Spinal cord (tissue), 10 donors: ENCODE measurements at places on chromosomes 5 and 9.

- peaks cover 56% of the 10 kb centered on the region for H3K36me3 ChIP-seq
- peak; percentile 52 for DNase-seq
Observed at GRCh38 chr9:136050701-136051452, 44.2 kb downstream of the NACC2 start.

GRCh38 chr9:10268531-10269485 is 344.0 kb downstream of the PTPRD start:
- H3K4me1 ChIP-seq = no peaks in the 10 kb centered on the region
- no peaks in the 10 kb centered on the region for H3K36me3 ChIP-seq
- no peak overlapping the region for H3K27ac ChIP-seq
- DNase-seq = peak; percentile 66

DNA sequence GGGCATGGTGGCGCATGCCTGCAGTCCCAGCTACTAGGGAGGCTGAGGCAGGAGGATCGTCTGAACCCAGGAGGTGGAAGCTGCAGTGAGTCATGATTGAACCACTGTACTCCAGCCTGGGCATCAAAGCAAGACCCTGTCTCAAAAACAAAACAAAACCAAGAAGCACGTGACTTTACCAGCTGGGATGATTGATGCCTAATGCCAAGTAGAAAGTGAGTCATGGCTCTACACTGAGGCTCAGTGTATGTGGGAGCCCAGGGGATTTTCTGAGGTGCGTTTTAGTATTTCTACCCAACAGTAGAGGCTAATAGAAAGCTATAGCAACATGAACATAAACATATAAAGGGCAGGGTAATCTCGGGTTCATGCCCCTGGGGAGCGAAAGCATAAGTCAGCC is 13.9 kb upstream of the BRD3OS start:
- H3K27ac ChIP-seq = no peak overlapping the region
- no peaks in the 10 kb centered on the region for H3K36me3 ChIP-seq
- DNase-seq = no peak
- H3K27me3 ChIP-seq = no peaks in the 10 kb centered on the region
- peaks cover 23% of the 10 kb centered on the region for H3K4me1 ChIP-seq
- H3K4me3 ChIP-seq = no peak overlapping the region

DNA sequence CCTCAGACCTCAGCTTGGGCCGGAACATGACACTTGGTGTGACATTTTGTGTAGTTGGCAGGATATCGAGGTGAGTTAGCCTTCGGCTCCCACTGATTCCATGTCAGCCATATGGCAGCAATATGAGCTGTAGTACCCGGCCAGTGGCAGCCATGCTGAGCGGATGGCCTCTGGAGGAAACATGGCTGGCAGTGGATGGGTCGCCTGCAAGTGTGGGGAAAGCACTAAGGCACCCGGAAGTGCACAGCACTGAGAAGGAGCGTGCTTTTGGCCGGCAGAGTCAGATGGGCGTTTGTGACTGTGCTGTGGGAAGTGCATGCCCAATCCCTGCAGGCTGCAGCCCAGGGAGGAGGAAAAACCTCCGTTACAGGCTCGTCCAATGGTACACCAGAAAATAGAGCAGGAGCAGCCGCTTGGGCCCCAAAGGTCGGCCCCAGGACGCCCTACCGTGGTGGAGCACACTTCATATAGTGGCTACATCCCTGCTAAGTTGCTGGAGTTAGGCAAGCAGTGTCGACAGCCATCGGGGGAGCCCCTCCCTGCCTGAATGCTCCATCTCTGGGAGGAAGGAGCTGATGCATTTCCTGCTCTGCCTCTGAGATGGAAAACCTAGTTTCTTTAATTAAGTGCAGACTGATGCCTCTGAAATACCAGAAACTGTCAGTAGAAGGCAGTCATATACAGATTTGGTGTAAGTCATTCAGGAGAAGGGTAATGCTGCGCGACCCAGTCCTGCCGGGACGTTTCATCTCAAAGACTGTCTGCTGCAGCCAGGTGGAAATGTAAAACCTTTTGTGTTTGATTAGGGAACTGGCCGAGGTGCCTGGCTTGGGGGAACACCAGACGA is 2185.8 kb upstream of the ACO1 start:
- H3K36me3 ChIP-seq = no peaks in the 10 kb centered on the region
- no peak overlapping the region for H3K4me3 ChIP-seq
- no peak overlapping the region for H3K27ac ChIP-seq
- no peaks in the 10 kb centered on the region for H3K4me1 ChIP-seq

GRCh38 chr5:34866989-34867471 is 28.1 kb downstream of the TTC23L start:
- H3K4me1 ChIP-seq = peaks cover 5% of the 10 kb centered on the region
- H3K27ac ChIP-seq = no peak overlapping the region
- H3K4me3 ChIP-seq = no peak overlapping the region
- H3K36me3 ChIP-seq = peaks cover 3% of the 10 kb centered on the region

DNA sequence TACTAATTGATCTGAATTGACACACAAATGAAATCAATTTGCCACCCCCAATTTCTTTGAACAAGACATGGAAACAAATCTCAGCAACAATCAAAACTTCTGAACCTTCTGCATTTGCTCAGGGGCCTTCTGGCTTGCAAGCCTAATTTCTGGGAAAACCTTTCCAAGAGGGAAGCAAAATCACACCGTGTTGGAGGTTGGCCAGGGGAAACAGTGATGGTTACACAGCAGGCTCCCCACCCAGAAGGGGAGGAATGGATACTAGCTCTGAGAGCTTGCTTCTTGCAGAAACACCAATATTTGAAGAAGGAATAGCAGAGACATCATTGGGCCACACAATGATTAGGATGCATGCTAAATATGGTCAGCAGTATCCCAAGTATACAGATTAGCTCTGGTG is 488.6 kb upstream of the TRPC7 start:
- H3K27ac ChIP-seq = no peak overlapping the region
- no peaks in the 10 kb centered on the region for H3K27me3 ChIP-seq
- no peak overlapping the region for H3K4me3 ChIP-seq

DNA sequence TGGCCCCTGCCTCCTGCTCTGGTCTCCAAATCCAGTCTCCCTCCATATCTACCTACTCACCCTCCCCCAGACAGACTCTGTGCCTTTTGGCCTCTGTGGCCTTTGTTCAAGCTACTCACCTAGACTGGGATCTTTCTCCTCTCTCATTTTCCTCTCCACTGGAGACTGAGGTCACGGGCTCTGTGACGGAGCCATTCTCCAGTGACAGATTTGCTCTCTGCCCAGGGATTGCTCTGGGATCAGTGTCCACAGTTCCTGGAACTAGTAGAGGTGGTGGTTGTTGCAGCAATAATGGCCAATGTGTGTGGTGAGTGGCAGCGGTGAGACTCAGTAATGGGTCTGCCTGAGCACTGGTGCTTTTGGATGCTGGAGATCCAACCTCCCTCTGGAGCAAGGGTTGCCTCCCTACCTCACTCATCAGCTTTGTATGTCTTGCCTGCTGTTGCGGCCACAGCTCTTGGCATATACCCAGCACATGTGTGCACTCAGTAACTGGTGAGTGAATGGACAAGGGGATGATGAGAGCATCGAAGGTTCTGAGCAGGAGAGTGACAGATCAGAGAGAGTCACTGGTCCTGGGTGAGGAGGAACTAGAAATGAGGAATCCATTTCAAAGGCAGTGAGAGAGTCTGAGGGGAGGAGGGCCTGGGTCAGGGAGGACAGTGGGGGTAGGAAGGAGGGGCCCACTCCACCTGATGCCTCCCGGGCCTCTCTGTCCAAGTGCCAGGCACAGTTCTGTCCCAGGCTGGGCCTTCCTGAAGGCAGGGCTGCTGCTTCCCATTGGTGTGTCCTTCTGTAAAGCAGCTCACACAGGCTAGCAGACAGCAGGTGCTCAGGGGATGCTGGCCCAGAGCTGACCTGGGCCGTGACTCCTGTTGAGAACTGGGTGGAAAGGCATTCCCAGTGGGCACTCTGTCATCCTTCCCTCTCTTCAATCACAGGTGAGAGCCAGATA is 96.5 kb upstream of the PITX1 start:
- H3K27ac ChIP-seq = no peak overlapping the region
- H3K4me3 ChIP-seq = no peak overlapping the region
- no peaks in the 10 kb centered on the region for H3K36me3 ChIP-seq
- DNase-seq = no peak
- peaks cover 11% of the 10 kb centered on the region for H3K4me1 ChIP-seq
- H3K27me3 ChIP-seq = peaks cover 2% of the 10 kb centered on the region

DNA sequence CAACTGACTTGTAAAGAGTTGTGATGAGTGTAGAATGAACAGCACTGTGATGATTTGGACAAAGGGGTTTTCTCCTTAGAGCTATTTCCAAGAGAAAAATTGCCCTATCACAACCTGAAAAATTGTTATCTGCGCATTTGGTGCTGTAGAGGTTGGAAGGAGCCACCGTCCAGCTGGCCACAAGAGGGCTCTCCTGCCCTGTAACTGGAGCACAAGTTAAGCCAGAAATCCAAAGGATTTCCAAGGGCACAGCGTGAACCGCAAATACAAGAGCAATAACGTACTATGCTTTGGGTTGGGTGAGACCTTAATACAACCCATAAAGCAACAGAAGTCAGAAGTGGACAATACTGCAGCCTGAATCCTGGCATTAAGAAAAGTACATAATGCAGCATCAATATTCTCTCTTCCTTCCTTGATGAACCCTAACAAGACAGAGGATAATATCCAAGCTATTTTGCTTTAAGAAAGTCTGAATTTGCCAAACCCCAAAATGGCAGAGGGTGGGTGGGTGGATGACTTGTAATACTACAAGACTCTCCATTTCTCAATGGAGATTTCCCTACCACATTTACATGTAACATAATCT is 56.8 kb upstream of the SMIM32 start:
- peaks cover 4% of the 10 kb centered on the region for H3K27me3 ChIP-seq
- peak; percentile 54 for DNase-seq
- H3K27ac ChIP-seq = no peak overlapping the region
- no peak overlapping the region for H3K4me3 ChIP-seq
- H3K4me1 ChIP-seq = no peaks in the 10 kb centered on the region
- no peaks in the 10 kb centered on the region for H3K36me3 ChIP-seq

GRCh38 chr5:39377613-39378012 is 13.3 kb upstream of the C9 start:
- peaks cover 3% of the 10 kb centered on the region for H3K36me3 ChIP-seq
- DNase-seq = no peak
- no peak overlapping the region for H3K27ac ChIP-seq

DNA sequence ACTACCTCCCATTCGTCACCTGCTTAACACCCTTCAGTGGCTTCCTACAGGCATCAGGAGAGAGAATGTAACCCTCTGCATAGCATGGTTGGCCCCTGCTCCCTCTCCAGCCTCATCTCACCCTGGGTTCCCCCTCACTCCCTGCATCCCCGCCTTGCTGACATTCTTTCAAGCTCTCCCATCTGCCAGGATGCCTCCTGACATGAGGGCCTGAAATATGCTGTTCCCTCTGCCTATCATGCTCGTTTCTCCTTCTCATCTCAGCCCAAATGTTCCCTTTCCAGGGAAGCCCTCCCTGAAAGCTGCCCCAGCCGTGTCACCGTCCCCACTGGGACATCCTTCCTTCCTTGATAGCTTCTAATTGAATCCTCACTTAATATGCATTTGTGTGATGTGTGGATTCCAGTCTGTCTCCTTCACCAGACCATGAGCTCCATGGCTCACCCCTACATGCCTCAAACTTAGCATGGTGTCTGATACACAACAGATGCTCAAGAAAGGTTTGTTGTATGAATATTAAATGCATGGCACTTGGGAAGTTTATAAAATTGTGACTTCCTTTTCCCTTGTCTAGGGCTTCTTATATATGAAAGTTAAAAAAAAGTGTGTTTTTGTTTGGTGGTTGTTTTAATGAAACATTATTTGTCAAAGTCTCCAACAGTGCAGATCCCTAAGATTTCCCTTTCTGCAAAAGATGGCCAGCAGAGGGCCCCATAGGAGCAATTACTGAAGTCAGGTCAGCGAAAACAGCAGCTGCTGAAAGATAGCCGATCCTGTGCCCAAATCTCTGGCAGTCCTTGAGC is 7.3 kb upstream of the C5orf58 start:
- no peaks in the 10 kb centered on the region for H3K36me3 ChIP-seq
- peaks cover 16% of the 10 kb centered on the region for H3K4me1 ChIP-seq
- H3K4me3 ChIP-seq = no peak overlapping the region
- H3K27me3 ChIP-seq = no peaks in the 10 kb centered on the region
- H3K27ac ChIP-seq = no peak overlapping the region
- DNase-seq = peak; percentile 83

DNA sequence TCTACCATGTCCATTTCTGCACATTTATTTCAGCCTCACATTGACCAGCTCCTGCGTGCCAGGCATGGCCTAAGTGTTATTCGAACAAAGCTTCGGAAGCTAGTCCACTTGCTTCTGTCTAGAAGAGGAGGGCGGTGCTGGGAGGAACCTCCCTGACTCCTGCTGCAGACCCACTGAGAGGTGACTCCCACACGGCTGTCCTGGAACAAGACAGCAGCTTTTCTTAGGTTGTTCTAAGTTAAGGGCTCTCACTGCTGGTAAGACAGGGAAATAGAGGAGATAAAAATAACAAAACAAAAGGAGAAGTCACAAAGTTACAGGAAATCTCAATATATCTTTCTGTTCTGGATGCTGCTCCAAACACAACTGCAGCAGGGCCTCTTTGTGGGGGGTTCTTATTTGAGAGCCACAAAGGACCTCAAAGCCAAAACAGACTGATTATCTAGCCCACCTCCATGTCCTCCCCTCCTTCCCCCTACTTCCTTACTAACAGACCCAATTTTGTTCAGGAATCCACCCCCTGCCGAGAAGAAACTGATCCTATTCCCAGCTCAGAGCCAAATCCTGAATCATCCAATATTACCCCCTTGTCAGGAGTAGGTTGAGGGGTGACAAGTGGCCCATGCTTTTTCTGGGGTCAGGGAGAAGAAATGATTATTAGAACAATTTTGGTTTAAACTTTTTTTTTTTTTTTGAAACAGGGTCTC is 28.4 kb upstream of the KCNIP1 start:
- no peaks in the 10 kb centered on the region for H3K36me3 ChIP-seq
- H3K4me3 ChIP-seq = no peak overlapping the region
- no peak for DNase-seq
- H3K4me1 ChIP-seq = peaks cover 8% of the 10 kb centered on the region

GRCh38 chr5:104533498-104533897 is 970.9 kb upstream of the NUDT12 start:
- no peaks in the 10 kb centered on the region for H3K36me3 ChIP-seq
- no peaks in the 10 kb centered on the region for H3K27me3 ChIP-seq
- H3K4me1 ChIP-seq = no peaks in the 10 kb centered on the region
- no peak for DNase-seq

DNA sequence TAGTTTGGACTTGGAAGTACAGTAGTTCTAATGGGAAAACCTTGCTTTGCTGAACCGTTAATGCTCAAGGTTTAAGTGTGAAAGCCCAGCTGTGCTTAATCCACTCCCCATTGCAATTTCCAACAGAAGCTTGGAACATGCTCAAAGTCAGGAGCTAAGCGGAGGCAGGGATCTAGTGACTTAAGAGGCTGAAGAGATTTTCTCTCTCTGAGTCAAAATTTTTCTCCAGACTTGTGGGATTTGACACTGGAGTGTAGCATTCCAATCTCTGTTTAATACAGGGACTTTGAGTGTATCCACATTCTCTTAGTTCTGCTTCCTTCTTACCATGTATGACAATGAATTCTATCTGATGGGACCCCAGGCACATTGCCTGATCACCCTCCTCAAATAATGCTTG is 471.8 kb downstream of the KIF4B start:
- H3K4me1 ChIP-seq = no peaks in the 10 kb centered on the region
- no peaks in the 10 kb centered on the region for H3K27me3 ChIP-seq
- no peaks in the 10 kb centered on the region for H3K36me3 ChIP-seq
- H3K4me3 ChIP-seq = no peak overlapping the region
- H3K27ac ChIP-seq = no peak overlapping the region
- DNase-seq = no peak
